ENCODE measurements at places on chromosomes 2 and 18.

DNA sequence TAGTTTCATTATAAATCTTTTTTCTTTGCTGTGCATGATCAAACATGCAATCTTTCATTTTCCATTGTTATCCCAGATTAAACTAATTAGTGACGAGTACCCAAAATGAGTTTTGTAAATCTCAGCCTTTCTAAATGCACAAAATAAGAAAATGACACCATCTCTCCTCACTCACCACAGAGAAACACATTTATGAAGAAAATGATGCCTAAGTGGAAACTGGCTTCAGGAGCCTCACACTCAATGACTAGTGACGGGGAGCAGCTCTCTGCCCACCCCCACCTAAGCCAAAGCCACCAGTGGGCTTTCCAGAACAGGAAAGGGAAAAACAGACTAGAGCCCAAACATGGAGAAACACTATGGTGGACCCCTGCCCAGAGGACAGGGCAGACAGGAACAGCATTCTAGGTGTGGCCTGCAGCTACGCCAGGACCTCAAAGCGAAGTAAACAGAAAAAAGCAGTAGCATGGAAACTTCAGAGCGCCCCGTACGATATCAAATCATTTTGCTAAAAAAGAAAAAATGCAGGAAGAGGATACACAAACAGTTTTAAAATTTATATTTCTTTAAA lies 113.5 kb downstream of the RBMS1 start:
- DNase-seq = no peak

DNA sequence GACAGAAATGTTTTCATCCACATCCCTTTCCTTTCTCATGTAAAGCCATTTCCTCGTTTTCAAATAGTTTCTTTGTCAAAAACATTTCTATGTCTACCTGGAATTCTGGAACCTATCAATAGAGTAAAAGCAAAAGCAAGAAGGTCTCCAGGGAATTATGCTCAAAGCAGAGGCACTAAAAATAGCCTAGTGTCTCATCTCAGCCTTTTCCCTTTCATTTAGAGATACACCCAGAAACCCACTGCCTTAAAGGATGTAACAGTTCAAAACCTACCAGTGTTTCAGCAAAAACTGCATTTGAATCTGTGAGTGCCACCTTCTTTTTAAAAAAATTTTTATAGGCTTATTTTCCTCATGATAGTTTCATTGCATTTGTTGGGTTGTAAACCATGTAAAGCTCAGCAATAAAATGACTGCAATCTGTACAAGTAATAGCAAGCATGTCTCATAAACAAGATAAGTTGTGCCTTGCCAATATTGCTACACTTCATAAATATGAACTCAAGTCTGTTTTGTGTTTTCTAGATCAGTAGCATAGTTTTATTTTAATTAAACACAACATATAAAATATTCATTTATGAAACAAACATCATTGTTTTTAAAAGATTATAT lies 927.3 kb upstream of the ACVR2A start:
- DNase-seq = no peak

GRCh38 chr2:99571954-99572353 lies 82.1 kb upstream of the REV1 start:
- DNase-seq = no peak

- peak; percentile 40 for DNase-seq
Measured at GRCh38 chr18:63152096-63152495, 167.5 kb downstream of the BCL2 start.

GRCh38 chr2:239852272-239852671 lies 172.9 kb downstream of the NDUFA10 start:
- no peak for DNase-seq

DNA sequence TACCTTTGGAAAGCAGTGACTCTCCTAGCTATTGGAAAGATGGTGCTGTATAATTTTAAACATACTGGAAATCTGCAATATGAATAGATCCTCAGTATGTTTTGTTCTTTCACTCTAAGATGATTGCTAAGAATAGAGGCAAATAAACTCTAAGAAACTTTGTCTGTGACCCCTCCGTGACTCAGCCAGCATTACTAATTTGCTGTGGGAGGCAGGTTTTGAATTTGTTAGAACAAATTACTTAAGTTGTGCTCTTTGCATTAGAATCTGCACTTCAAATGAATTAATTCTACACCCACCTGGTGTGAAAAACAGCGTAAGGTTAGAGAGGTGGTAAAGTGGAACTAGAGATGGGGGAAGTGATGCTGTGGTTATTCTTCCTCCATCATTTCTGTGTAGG lies 142.2 kb downstream of the RAPGEF4 start:
- peak; percentile 7 for DNase-seq

DNA sequence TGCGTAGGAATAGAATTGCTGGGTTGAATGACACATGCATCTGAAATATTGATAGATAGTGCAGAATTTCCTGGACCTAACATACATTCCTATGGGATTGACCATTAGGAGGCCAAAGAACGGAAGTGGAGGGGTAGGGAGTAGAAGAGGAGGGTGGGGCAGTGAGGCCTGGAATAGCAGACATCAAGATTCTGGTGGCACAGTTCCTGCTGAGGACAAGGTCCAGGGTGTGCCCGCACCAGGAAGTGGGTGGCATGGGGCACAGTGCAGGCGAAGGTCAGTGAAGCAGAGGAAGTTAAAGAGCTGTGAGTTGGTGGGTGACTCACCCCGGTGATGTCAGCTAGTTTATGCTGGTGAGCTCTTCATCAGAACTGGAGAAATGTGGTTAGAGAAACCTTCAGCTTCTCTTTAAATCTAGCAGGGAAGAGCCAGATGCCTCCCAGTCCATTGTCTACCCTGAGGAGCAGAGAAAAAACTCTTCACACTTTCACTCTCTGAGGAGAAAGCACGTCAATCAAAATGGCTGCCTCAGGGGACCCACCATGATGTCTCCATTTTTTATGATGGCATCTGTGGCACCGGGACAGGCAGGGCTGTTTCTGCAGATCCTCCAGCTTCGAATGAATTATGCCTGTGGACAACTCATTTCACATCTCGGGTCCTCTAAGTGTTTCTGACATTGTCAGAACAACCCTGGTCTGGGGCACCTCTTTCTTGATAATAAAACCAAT lies 55.9 kb upstream of the CTLA4 start:
- DNase-seq = peak; percentile 93

DNA sequence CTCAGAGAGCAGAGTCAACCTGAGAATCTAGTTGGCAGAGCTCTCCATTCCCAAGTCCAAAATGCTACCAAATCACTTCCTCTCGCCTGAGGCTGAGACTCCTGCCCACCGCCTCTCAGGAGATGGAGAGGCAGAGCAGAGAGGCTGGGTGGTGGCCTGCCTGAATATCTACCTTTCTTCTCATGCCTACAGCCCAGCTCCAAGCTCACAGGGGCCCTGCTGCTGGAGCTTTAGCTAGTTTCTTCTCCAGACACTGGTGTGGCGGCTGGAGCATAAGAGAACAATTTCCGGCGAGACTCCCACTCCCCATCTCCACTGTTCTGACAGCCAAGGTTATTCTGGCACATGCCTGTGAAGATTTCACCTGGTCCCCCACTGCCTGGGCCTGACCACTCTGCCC lies 8.1 kb upstream of the CYP26B1 start:
- DNase-seq = no peak

Measured in activated CD8-positive, alpha-beta T cell treated with anti-CD3 and anti-CD28 coated beads for 36 hours (primary cell).